ENCODE measurements at places on chromosomes 2 and 18.

DNA sequence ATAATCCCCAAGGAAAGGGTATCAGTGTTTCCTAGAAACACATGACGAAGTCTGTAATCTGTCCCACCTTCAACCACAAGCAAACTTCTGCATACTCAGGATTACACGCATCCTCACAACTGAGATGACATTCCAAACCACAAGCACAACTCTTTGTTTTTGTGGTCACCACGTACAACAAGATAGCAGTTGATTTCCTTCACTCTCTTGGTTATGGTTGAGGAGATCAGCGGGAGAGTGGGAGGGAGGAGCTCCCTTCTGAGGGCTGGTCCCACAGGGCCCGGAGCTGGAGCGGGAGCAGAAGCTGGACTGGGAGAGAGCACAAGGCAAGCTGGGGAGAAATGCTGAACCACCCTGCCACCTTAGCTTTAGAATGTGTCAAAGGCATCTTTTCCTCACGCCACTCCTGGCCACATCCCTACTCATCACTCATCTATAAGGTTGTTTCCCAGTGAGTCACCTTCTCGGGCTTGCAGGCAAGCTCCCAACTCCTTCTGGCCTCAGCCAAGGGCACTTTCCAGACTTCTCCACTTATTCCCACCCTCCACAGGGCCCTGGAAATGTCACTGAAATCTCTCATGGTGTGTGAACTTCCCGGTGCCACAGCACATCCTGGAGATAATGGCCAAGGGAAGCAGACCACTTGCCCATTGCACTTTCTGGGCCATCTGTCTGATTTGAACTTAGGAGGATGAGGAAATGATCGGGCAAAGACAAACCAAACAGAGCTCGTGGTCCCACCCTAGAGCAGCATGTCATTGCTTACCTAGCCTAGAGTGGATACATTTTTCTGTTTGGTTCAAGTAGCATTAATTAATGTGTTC is 98.9 kb upstream of the LGALSL start:
- no peak for DNase-seq

DNA sequence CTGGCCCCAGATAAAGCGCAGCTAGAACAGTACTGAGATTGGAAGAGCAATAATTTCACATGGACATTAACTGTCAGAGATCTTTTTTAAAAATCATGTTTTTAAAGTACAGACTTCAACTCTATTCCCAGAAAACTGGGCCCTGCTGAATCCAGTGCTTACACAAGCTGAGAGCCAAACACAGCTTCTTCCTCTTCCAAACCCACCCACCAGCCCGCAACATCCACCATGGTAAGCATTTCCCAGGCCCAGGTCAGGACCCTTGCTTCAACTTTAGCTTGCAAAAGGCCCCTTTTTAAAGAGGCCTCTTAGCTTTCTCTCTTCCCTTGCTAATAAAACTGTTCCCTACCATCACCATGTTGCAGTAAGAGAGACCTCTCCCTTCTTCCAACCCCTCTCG is 2.1 kb downstream of the AAK1 start:
- no peak for DNase-seq

DNA sequence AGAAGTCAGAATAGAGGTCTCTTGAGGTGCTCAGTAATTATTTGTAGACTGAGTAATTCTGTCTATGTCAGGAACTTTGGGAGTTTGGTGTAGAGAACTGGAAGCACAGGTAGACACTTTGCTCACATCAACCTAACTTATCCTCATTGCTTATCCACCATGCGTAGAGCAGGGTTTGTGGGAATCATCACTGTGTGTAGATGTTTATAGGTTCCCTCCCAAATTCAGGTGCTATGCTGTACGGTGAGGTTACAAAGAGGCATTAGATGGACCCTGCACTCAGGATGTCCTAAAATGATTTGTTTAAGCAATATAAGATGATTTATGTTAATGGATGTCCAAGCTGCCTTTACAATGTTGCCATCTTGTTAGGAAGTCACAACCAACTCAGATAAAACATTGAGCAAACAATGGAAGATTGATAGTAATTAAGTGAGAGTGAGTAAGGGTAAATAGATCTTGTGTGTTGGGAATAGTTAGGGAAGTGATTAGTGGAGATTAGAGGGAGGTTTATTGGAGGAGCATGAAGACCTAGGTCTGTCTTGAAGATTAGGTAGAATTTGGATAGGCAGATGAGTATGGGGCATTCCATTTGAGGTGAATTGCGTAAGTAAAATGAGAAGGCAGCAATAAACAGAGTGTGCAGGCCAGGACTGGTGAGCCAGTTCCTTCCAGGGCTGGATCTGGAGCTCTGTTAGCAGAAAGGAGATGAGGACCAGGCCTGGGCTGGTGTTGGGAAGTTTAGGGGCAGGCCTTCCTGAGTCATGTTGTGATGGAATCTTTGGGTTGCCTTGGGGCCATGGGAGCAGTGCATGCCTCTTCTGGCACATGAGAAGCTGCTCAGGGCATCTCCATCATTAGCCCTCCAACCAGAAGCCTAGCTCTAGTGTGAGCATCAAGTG is 12.1 kb downstream of the EPAS1 start:
- DNase-seq, result peak; percentile 24

- no peak for DNase-seq
Measured at GRCh38 chr2:216165711-216166110, 56.6 kb downstream of the XRCC5 start.

DNA sequence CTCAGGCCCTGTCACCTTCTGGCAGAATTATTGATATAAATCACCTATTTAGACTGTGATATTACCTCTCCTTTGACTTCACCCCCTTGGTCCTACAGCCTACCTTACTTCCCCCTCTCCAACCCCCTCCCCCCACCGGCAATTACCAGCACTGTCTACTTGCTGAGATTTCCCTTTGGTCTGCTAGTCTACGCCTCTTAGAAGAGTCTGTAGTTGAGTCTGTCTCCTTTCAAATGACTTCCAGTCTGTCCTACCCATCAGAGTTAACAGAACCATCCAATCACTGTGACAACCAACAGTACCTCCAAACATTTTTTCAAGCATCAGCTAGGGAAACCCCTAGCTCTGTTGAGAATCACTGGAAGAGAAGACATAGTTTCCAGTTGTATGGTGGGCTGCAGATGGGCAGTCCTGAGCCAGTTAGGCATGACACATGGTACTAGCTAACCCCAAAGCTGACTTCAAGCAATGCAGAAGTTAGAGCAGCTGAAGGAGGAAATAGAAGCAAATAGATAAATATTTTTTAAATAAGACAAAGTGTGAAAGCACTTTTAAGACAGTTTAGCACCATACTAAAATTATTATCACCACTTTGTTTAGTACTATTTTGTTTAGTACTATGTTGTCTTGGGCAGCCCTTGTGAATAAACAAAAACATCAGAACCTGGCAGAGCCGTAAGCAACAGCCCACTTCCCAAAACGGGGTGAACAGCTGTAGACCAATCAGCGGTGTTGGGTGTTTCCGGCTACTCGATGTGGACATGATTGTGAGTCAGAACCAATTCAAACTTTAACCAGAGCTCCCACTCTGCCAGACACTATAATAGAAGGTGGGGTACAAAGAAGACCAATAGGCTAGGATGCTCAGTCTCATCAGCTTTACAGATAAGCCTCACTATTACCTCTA is 2.7 kb upstream of the ASNSD1 start:
- no peak for DNase-seq

GRCh38 chr2:203605302-203605701 is 70.2 kb upstream of the RAPH1 start:
- DNase-seq, result no peak

- DNase-seq, result no peak
Measured at GRCh38 chr2:202127687-202128331, 54.8 kb downstream of the KIAA2012 start.

DNA sequence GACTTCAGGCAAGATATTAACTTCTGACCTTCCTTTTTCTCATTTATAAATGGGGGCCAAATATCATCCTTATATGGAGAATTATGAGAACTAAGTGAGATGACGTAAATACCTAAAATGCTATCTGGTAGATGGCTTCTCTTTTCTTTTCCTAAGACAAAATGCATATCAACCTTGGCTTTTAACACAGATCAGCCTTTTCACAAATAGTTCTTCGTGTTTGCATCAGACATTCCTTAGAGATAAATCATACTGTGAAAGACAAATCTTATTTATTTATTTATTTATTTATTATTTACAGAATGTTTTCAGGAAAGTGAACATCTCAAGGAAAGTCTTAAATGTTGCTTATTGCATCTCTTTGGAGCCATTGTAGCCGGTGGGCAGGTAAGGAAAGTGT is 62.8 kb downstream of the NBEAL1 start:
- DNase-seq, result no peak

DNA sequence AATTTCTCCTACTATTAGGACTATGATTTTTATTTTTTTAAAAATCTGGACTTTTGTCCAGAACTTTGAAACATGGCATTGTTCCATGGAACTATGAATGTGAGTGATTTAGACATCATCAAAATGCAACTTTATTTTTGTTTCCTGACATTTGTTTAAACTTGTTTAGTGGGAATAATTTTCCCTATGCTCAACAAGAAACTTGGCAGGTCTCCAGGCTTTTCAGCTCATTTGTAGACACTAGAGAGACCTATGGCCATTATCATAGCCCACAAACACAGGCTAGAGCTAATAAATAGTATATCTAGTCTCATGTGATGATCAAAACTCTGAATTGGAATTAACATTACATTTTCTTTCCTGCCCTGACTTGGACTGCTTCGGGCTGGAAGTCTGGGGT is 145.1 kb upstream of the CELF4 start:
- peak; percentile 37 for DNase-seq

DNA sequence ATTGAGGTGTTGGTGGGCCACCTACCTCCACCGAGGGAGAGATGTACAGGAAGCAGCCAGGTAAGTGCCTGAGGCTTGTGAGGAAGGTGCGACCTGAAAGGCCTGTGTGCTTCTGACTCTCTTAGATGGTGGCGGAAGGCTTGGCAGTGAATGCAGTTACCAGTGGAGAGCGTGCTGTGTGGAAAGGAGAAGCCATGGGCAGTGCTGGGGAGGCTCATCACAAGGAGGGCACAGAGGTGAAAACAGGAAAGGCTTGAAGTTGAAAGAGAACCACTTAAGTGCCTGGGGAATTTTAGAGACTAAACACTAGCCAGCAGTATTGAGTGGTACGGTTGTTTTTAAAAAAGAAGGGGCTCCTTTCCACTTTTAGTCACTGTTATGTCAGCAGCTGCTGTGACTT is 130.9 kb downstream of the ZNF407 start:
- DNase-seq, result no peak

DNA sequence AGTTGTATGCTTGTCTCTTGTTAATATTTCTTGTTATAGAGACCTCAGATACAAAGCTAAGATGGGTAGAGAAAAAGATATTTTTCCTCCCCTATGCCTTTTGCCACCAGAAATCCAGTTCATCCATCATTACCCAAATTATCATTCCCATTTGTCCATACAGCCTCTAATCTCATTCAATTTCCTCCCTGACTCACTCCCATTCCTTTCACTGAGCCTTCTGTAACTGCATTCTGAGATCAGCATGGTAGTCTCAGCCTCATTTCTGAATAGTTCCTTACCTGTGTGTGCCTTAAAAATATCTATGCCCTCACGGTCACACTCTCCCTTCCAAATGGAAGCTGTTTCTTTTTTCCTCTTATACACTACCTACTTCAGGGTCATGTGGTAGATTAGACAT is 15.7 kb upstream of the PIK3C3 start:
- no peak for DNase-seq

- no peak for DNase-seq
Measured at GRCh38 chr2:134073023-134073422, 180.8 kb upstream of the MGAT5 start.

DNA sequence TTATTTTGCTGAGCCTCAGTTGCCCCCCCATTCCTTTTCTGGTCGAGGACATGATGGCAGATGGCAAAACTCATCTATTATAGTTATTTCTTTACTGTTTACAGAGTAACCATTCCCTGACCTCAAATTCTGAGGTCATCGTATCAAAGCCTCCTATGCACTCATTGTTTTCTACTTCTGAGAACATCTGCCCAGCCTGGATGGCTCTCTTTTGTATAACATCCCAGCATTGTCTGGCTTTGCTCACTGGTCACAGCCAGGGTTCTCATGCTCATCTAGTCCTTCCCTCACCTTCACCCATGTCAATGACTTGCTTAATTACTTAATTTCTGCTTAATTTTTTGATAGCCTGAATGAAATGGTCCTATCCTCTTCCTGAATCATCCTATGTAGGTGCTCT is 472.1 kb downstream of the PARD3B start:
- peak; percentile 48 for DNase-seq

DNA sequence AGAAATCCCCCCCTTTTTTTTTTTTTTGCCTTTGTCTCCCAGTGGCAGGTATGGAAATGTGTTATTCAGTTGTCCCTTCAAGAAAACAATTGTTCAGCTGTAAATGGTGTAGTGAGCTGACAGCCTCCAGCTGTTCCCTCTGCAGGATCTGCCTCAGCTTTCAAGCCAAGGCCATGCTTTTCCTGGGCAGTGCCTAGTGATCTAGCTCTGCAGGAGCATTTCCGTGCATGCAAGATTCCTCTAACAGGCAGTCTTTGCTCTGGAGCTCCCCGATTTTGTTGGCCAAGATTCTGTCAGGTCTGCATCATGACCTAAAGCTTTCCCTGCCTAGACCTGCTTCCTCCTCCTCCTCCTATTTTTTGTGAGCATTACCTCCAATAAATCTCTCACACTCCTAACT is 300.7 kb upstream of the UBE2E3 start:
- DNase-seq, result no peak

DNA sequence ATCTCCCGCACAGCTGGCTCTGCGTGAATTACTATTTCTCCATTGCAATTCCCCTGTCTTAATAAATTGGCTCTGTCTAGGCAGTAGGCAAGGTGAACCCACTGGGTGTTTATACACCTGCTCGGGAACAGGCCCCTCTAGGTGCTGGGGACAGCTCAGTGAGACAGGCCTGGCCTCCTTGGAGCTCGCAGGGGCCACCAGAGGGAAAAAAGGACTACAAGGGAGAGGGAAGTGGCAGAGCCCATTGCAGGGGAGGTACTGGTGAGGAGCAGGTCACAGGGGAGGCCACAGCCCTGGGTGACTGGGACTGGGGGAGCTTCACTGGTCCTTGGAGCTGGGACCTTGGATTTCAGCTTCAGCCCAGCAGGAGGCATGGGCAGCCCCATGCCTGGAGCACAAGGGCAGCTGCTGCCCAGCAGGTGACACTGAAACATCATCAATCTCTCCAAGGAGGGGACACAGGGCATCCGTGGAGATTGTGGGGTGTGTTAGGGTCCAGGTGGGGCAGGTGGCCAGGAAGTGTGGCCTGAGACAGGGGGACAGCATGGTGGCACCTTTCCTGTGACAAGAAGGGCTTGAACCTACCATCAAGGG is 31.2 kb downstream of the NGEF start:
- no peak for DNase-seq

GRCh38 chr2:45954233-45954850 is 302.9 kb downstream of the PRKCE start:
- DNase-seq, result no peak

DNA sequence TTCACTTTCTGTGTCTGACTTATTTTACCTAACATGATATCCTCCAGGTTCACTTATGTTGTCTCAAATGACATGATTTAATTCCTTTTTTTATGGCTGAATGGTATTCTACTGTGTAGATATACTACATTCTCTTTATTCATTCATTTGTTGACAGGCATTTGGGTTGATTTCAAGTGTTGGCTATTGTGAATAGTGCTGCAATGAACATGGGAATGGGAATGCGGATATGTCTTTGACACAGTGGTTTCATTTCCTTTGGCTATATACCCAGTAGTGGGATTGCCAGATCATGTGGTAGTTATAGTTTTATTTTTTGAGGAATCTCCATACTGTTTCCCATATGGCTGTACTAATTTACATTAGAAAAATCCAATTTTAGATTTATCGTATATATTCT is 195.4 kb upstream of the KLHL14 start:
- DNase-seq, result no peak

Data from DMS153 (cell line).